Fibroblast of skin of right quadriceps (primary cell): ENCODE measurements at places on chromosomes 4 and X.
A peak's percentile ranks its signal among the peaks of the same experiment; 100 is the strongest.

DNA sequence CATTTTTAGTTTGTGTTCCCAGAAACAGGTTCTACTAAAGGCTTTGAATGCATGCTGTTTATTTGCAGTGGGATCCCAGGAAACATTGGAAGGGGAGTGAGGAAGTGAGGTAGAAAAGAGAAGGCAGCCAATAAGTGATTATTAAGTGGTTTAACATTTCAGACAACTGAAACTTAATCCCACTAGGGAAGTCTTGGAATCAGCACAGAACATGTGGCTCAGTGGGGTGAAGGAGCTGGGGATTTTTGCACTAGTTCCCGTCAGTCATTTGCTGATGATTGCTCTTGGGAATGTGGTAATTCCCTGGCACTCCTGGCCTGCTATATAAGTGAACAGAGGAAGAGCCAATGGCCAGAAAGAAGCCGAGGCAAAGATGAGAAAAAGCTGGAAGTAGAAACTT is 1053.0 kb upstream of the IGFBP7 start:
- no peak for DNase-seq

- DNase-seq, result no peak
These were observed 80.6 kb downstream of the FBXW7 start for GRCh38 chr4:152455311-152455710.

DNA sequence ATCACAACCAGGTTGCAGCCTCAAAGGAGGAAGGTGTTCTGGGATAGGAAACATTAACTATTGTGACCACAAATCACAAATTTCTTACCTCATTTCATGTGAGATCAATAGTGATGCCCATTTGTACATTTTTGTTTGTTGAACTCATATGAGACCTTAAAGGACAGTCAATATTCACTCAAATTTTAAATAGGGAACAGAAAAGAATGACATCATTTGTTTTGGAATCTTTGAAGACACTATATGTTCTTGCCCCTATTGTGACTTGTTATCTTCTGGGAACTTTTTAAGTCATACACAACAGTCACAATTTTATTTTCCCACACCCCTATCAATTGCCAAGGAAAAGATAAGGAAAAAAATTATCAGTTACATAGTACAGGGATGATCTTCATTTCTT is 346.5 kb downstream of the ARAP2 start:
- DNase-seq, result no peak

GRCh38 chr4:99893839-99894160 is 427 bp downstream of the LAMTOR3 start:
- DNase-seq, result no peak

- DNase-seq, result no peak
These were observed 1.4 kb upstream of the ATP2B3 start for GRCh38 chrX:153516073-153516472.

- peak; percentile 1 for DNase-seq
These were observed 373.8 kb downstream of the OPHN1 start for GRCh38 chrX:68059469-68059868.

- no peak for DNase-seq
These were observed 70.4 kb downstream of the LDB2 start for GRCh38 chr4:16827794-16828724.

GRCh38 chr4:60452266-60452665 is 747.9 kb upstream of the ADGRL3 start:
- DNase-seq, result no peak
